Activated CD4-positive, alpha-beta T cell treated with anti-CD3 and anti-CD28 coated beads for 1 hour (primary cell): ENCODE measurements at places on chromosomes 1 and 21.

DNA sequence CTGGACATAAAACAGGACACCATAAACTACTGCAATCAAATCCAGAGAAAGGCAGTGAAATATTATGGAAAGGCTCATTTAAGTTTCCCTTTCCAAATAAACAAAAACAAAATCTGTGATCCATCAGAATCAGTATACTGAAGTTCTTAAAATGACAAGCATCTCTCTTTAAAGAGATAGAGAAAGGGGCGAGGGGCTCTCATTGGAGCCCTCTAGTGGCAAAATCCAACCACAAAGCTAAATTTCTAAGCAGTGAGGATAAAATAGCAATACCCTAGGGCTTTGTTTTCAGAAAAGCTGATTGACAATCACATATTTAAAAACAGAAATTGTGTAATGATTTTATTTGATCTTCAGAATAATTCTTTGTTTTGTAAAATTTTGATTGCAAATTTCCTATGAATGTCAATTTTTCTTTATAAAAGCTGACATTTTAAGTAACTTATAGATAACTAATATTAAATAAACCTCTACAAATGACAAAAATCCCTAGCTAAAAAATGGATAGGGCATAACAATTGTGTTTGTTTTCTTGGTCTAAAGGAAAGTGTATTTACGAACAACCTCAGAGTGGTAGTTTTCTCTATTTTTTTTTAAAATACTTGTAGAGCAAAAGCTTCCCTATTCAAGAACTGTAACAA, 138.2 kb downstream of the COL24A1 start:
- no peak for DNase-seq

DNA sequence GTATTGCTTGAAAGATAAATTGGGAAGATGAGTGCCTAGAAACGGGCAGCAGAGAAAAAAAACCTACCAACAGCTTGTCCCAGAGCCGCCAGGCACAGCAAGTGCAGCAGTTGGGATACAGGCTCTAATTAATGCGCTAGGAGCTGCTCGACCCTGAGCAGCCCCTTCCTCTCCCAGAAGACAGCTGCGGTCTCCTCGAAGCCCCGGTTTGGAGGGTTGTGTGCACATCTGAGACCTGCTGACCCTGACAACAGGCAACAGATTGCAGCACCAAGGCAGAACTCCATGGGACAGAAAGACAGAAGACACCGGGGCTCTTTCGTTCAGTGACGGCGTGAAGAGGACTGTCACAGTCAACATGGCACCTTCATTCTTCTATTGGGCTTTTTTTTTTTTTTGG, 101.4 kb downstream of the TSEN15 start:
- no peak for DNase-seq

GRCh38 chr21:34826836-34827235, 158.0 kb downstream of the CLIC6 start:
- DNase-seq: no peak

DNA sequence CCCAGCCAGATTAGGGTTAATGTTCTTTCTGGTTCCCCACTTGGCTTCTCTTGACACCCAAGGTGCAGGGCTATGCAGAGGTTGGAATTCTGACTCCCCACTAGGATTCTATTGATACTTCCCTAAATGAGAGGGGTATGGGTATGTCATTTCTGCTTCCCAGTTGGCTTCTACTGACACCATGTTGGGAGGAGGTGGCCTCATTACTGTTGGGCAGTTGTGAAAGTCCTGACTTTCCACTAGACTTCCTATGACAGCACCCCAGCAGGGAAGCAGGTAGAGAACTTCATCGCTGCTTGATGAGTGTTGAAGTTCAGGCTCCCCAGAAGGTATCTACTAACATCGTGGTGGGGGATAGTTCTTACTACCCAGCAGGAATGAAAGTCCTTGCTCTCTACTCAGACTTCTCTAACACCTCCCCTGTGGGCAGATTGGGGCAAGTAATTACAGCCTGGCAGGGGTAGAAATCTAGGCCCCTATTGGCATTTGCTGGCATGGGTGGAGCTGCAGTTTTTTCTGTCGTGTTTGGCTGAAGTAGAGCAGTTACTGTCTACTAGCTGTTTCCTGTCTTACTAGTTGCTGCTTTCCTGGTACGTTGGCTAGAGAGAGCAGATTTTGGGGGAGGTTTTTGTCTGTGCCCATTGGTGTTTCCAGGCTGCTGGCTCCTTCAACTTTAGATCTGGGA, 41.5 kb downstream of the ZYG11B start:
- DNase-seq: no peak

DNA sequence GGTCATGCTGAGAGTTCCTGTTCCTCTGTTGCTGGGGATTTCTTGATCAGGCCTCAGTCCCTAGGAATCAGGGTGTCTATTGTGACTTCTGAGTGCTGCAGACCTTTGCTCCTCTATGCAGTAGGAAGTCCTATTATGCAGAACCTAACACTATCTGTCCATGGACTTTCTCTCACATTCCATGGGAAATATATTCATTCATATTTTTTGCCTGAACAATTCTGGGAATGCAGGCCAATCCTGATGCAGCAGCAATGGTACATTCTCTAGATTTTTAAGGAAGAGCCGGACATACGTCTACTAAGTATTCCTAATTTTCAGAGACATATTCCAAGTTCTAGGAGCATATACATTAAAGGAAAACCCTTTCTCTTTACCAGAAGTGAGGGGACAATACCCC, 61.1 kb upstream of the C1orf87 start:
- DNase-seq: no peak

DNA sequence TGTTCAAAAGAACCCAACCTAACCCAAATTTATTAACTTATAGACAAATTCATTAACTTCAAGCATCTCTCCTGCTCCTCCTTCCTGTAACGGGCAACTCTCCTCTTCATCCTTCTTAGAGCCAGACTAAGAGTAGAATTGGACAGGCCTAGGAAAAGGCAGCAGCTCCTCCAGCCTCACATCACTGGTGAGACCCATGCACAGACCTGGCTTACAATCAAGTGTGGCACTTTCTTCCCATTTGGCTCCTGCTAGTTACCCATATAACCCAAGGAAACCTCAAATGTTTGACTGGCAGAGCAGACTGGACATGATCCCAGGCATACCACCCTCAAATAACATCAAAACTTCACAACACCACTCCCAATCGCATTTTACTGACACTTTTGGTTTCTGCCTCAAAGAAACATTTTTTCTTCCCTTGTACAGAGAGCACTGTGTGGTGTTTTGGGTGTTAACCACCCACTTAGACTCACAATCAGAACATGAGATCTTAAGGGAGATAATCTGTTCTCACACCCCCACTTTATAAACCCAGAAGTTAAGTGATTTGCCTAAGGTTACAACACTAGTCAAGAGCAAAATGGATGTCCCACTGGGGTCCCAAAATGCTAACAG, 101.4 kb downstream of the SIPA1L2 start:
- no peak for DNase-seq

GRCh38 chr21:31708541-31708940, 23.4 kb downstream of the SCAF4 start:
- DNase-seq: no peak

- no peak for DNase-seq
These were observed at the start of gene PLD5 for GRCh38 chr1:242524571-242525359. Gene PLD5 (minus strand): TSS chr1:242524697.
